CD4-positive, alpha-beta T cell treated with Interleukin-15 for 1 hour (primary cell): ENCODE measurements at places on chromosomes 11 and 22.

DNA sequence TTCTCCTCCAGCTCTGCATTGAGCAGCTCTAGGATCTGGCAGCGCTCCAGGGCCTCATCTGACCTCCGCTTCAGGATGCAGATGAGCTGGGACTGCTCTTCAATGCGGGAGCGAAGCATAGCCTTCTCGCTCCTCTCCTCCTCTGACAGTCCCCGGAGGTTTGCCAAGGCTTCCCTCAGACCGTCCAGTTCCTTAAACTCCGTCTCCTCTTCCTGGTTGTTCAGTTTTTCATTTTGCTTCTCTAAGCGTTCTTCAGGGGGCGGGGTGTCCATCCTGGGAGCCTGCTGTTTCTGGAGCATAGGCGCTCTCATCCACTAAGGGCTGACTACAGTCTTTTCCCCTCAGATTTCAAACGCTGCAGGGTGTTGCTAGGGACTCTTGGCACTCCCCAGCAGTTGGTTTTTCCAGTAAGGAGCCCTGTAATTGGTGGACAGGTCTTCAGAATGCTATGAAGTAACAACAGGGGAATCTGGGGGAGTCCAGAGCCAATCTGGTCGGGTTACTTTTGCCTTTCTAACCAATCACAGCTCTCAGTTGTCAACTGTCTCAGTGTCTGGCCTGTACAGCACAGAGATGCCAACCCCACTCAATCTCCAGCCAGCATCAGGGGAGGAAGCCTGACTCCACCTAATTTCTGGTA is at the start of gene CCDC89:
Gene CCDC89 (minus strand): TSS at position 376 of the 640 bp plus-strand sequence. CDS start 65 bp downstream, at position 311.
- DNase-seq: no peak

- no peak for DNase-seq
Observed at GRCh38 chr22:48070083-48070482, 1307.6 kb downstream of the TBC1D22A start.

- DNase-seq: peak; percentile 58
Observed at GRCh38 chr11:62664405-62665074, 470 bp downstream of the C11orf98 start.

DNA sequence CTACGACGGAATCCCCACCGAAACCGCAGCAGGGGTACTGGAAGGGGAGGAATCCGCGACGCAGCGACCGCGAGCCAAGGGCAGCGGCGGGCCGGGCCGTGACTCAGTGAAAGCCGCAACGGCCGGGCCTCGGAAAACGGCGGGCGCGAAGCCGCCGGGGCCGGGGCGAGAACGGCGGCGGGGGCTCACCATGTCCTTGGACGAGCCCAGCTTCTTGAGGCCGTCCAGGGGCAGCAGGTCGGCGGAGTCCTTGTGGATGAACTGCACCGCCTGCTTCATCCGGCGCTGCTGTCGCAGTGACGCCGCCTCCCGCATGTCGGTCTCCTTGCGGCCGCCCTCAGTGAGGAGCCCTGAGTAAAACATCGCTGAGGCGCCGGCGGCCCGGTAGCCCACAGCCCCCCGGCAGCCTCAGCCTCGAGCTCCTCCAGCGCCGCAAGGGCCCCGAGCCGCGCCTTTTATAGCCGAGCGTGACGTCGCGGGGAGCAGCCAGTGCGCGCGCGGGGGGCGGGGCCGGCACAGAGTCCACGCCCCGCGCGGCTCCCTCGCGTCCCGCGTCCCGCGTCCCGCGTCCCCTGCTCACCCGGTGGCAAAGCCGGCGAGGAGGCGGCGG is at the start of gene NRIP3:
Gene NRIP3 (minus strand): TSS at position 429 of the 610 bp plus-strand sequence. CDS start 66 bp downstream, at position 363.
- peak; percentile 84 for DNase-seq

DNA sequence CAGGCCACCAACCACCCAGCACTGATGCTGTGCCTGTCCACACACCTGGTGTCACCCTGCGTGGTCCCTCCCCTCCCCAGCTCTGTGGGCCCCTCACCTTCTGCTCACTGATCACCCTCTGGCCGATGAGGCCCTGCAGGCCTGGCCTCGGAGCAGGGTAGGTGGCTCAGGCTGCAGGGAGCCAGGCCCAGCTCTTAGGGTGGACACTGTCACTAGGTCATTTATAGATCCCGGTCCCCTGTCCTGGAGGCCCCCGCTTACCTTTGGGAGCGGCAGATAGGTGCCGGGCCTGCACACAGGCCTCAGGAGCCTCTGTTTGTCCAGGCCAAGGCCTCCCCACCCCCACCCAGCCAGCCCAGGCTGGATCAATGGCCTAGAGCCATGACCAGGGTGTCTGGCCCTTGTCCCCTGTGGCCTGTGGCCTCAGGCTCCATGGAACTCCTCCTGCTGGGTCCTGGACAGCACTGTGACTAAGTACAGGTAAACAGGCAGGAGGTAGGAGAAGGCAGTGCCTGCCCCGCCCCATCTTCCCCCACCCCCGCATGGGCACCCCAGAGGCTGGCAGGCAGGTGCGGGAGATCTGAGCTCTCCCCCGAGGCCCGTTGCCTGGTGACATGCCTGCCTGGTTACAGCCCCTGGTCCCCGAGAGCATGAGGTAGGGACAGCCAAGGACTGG is at the start of gene TMPRSS6:
Gene TMPRSS6 (minus strand): TSS at position 472 of the 676 bp plus-strand sequence. CDS start 6,296 bp downstream, outside the sequence.
- DNase-seq: no peak

DNA sequence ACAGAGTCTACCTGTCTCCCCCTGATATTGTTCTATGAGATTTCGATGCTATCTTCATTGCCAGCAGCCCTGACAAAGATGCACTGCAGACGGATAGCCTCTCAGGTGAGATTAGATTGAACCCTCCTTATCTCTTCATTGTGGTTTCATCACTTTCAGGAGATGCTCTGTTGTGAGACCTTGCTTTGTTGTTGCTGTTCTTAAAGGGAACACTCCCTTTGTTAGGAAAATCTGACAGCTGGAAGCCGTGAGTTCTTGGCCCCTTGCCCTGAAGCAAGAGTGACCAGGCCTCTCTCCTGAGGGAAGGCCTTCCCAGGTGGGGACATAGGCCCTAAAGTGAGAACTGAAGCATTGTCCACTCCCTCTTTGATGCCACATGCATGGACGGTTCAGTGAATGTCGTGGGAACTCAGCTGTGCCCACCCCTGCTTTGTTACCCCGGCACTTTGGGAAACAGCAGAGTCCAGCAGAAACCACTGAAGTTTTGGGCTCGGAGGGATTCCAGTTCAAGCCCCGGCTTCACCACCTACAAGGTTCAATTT is 976.1 kb downstream of the TBC1D22A start:
- DNase-seq: no peak

DNA sequence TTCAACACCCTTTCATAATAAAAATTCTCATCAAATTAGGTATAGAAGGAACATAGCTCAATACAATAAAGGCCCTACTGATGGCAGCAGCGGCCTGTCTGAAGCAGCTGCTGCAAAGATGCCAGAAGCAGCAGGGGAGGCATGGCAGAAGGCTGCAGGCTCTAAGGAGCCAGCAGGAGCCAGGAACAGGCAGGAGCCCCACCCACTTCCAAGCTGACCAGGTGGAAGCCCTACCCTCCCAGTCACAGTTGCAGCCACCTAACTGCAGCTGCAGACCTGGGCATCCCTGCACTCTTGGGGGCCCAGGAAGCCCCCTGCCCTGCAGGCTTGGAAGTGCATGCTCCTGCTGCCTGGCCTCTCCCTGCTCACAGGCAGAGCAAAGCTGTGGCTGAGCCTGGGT is 18.2 kb upstream of the OR6A2 start:
- DNase-seq: no peak

- DNase-seq: peak; percentile 61
Observed at GRCh38 chr11:9568854-9569587, 4.4 kb upstream of the WEE1 start.
